Activated naive CD4-positive, alpha-beta T cell treated with anti-CD3 and anti-CD28 coated beads, Interleukin-2, amount 10 ng/mL, durations not matched to agents 7 days and 5 days (primary cell): ENCODE measurements at places on chromosomes 2 and 18.

DNA sequence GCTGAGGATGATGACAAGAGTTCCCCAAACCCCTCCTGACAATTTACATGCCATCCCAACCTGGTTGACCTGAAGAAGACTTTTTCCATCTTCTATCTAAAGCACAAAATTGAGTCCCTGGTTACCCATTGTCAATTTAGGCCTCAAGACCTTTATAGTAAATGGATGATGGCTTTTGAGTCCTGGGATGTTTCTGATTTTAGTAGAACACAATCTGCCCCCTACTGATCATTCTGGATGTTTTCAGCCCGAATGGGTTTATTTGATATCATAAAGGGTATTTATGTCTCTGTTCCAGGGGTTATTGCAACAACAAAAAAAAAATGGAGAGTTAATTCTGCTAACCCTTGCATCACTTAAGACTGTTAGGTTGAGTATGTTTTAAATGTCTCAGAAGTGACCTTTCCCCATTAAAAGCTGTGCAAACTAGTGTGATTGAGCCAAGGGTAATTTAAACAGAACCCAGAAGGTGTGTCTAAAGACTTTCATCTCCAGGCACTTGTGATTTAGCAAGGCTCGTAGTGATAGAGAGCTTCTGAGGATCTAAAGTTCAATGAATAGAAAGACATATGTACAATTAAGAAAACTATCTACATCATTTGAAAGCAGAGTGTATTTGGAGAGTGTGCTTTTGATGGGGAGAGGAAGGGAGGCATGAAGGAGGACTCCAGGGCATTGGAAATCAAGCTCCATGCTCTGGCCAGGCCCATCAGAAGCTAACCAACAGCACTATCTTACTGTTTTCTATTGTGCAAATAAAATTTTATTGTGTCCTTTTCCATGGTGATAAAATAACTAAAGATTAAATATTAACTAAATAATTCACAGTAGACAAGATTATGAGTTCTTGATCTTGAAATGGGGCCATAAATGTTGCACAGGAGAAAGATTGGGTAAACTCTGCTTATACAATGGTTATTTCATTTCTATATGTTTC lies 96.6 kb upstream of the NOSTRIN start:
- no peak for DNase-seq
- no peak overlapping the region for H3K4me3 ChIP-seq
- no peak overlapping the region for H3K27ac ChIP-seq

- no peak overlapping the region for H3K27ac ChIP-seq
- H3K27me3 ChIP-seq = no peaks in the 10 kb centered on the region
- H3K4me1 ChIP-seq = peaks cover 66% of the 10 kb centered on the region
- H3K36me3 ChIP-seq = peaks cover 67% of the 10 kb centered on the region
These were observed 8.7 kb downstream of the MAL start for GRCh38 chr2:95034221-95034620.

DNA sequence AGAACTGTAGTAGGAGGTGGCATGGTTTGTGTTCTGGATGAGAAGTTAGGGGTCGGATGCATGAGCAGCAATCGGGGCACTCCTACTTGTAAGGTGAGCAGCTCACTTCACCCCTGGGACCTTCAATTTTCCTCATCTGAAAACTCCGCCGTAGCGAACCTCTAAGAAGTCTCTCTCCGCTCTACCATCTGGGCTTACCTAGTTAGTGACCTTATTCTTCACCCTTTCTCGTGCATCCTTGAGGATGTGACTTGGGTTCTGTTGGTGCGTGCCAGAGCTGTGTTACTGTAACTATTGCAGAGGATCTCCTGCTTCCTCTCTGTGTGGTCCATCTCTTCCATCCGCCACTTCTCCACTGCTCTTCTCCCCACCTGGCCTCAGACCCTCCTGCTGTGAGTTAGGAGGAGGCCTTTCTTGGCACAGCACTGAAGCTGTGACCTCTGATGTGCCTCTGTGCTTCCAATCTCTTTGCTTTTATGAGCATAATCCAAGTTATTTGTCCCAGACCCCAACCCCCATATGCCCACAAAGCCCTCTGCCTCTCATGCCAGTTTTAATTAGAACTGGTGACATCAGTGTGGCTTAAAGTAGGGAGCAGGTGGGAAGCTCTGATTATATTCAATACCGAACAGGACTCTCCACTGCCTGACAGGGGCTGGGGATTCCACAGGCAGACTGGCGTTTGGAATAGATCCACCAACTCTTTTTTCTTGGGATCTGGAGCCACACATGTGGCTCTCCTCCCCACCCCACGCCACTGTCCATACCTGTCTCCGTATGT lies 178.4 kb downstream of the BCL2 start:
- no peaks in the 10 kb centered on the region for H3K27me3 ChIP-seq
- H3K27ac ChIP-seq = peak overlapping the region; percentile 61
- H3K4me1 ChIP-seq = peaks cover 74% of the 10 kb centered on the region
- peaks cover 67% of the 10 kb centered on the region for H3K36me3 ChIP-seq
- DNase-seq = no peak

GRCh38 chr2:44652701-44653100 lies 288.8 kb upstream of the SIX3 start:
- DNase-seq = no peak
- no peaks in the 10 kb centered on the region for H3K36me3 ChIP-seq
- H3K4me3 ChIP-seq = no peak overlapping the region
- H3K4me1 ChIP-seq = no peaks in the 10 kb centered on the region
- no peaks in the 10 kb centered on the region for H3K27me3 ChIP-seq

- no peak for DNase-seq
- no peak overlapping the region for H3K4me3 ChIP-seq
- no peak overlapping the region for H3K27ac ChIP-seq
- H3K4me1 ChIP-seq = peaks cover 20% of the 10 kb centered on the region
- no peaks in the 10 kb centered on the region for H3K36me3 ChIP-seq
These were observed 74.7 kb downstream of the TNFRSF11A start for GRCh38 chr18:62399781-62400308.

DNA sequence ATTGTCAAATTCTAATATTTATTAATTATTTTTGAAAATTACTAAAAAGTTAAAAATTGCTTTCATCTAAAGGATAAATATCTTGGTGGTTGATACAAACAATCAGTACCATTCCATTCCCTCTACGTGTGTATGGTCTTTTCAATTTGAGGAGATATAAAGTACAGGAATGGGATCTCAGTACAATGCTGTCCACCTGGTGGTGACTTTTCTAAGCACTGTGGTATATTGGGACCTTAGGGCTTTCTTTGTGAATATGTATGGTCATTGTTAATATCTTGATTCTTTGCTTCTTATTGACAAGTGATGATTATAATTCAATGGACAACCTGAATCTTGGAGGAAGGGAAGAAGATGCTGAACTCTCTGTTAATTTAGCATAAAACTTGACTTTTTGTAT lies 83.1 kb downstream of the NBEAL1 start:
- H3K27ac ChIP-seq = no peak overlapping the region
- peaks cover 22% of the 10 kb centered on the region for H3K36me3 ChIP-seq
- no peaks in the 10 kb centered on the region for H3K27me3 ChIP-seq
- H3K4me3 ChIP-seq = no peak overlapping the region

DNA sequence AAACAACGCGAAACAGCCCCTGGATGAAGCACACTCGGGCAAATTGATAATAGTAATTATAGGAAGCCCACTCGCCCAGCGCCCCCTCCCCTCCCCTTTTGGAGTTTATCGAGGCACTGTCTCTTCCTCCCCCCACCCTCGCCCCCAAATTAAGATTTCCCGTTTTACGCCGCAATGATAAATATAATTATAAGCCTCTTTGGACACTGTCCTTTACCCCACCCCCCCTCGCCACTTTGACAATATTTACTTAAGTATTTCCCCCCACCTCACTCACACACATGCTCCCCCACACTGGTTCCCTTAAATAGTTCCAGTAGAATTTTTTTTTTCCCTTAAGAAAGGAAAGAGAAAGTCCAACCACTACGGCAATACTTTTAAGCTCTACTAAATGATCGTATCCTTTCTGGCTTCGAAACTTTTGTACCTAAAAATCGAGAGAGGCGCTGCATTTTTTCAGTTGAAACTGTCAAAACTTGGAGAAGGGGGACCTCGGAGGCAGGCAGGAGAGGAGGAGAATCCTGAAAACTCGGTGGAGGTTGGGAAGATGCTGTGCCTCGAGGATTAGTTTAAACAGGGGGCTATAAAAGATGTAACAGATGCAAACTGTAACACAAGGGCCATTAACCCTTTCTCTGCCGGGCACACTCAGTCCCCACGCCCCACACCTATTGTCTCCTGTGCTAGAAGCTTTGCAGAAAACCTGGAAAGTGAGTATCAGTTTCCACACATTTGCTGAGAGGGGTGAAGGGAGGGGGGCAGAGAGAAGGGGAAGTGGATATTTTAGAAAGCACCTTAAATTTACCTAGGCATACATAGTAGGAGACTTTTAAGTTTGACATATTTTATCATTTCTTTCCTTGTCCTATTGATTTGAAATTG lies 1.8 kb downstream of the ZEB2 start:
- H3K36me3 ChIP-seq = peaks cover 2% of the 10 kb centered on the region
- no peak overlapping the region for H3K4me3 ChIP-seq
- H3K27ac ChIP-seq = no peak overlapping the region
- H3K4me1 ChIP-seq = peaks cover 22% of the 10 kb centered on the region
